ENCODE measurements at places on chromosomes 13 and 19.

GRCh38 chr19:16901491-16902175, 12.8 kb downstream of the F2RL3 start:
- no peak for DNase-seq

DNA sequence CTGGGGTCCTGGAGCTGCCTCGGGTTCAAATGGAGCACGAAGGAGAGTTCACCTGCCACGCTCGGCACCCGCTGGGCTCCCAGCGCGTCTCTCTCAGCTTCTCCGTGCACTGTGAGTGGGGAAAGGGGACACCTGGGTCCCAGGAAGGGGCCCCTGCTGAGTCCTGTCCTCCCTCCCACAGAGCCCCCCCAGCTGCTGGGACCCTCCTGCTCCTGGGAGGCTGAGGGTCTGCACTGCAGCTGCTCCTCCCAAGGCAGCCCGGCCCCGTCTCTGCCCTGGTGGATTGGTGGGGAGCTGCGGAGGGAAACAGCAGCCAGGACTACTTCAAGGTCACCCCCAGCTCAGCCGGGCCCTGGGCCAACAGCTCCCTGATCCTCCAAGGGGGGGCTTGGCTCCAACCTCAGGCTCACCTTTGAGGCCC, 11.0 kb upstream of the SIGLEC11 start:
- no peak for DNase-seq

- no peak for DNase-seq
Observed at GRCh38 chr19:21677696-21678418, 89.5 kb downstream of the ZNF100 start.

- DNase-seq: no peak
Observed at GRCh38 chr13:112686987-112687386, 2.9 kb upstream of the ATP11A start.

DNA sequence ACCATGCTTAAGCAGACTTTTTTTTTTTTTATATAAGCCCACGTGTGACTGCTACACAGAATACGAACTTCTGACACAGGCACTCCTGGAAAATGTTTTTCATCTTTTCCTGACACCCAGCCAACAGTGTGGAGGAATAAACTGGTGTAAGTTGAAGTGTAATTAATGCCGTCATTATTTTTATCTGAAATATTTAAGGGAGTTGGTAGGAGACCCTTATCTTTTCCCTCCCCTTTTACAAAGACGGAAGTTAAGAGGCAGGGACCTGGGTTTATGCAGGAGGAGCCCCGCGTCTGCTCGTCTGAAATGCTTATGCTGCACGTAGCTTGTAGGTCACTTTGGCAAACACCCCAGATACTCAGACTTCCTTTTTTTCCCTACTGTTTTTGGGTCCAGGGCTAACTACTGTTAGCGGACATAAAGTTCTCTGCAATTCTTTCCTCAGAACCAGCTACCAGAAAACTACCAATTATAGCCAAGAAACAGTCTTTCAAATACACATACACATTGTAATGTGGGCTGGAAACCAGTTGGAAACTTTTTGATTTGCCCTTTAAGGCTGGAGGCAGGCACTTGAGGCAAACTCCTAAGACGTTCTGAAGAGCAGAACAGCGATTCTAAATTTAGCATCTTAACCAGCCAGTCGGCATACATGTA, 50.8 kb downstream of the EFNB2 start:
- no peak for DNase-seq

- no peak for DNase-seq
Observed at GRCh38 chr13:69567514-69567913, 540.1 kb upstream of the ATXN8OS start.

GRCh38 chr19:11261431-11261970, 823 bp downstream of the DOCK6 start:
- no peak for DNase-seq

DNA sequence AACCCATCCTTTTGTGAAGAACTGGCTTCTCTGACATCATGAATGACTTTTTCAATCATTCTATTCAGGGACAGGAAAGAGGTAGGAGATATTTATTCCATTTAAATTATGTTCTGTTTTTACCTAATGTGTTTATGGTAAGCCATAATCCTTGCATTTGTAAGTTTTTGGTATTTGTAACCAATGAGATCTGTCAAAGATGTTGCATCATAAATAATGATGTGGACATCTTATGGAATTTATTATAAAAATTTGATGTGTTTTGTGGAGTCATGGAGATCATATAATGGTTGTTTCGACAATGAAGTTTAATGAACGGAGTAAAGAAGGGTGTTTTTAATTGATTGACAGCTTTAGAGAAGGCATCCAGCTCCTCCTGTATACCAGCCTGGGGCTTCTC, 67.6 kb downstream of the LMO7 start:
- DNase-seq: no peak

DNA sequence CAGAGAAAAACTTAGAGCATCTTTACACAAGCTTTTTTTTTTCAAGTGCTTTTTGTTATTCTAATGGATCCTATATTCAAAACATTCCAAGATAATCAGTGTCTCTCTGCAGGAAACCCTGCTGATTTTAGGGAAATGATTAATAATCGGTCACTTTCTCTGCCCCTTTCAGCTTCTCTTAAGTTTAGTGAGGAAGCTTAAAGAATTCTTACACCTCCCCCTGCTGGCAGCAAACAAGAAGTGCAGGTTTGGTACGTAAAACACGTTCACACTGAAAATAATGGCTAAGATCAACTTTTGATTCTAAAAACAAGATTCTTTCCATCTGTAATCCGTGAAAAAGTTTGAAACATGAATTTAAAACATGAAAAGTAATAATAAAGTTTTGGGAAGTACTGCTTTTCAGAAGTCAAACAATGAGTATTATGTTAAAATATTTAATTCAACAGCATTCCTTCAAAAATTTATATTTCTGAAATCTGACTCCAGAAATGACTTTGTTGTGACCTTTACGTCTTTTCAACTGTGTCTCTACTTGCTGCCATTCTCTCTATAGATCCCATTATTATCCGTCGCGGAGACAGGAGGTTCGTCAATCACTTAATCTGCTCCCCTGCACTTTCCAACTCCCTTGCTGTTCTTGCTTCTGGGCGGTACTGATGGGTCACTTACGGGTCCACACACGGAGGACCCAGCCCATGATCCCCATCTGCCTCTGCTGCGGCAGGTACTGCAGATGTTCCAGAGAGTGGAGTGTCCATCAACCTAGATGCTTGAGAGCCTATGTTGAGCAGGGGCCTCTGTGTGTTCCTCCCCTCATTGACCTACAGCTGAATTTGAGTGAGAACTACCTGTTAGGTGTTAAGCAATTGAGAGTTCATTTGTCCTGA, 203.1 kb upstream of the EDNRB start:
- DNase-seq: peak; percentile 51

- no peak for DNase-seq
Observed at GRCh38 chr19:34979819-34980640, 16.0 kb upstream of the ZNF792 start.

DNA sequence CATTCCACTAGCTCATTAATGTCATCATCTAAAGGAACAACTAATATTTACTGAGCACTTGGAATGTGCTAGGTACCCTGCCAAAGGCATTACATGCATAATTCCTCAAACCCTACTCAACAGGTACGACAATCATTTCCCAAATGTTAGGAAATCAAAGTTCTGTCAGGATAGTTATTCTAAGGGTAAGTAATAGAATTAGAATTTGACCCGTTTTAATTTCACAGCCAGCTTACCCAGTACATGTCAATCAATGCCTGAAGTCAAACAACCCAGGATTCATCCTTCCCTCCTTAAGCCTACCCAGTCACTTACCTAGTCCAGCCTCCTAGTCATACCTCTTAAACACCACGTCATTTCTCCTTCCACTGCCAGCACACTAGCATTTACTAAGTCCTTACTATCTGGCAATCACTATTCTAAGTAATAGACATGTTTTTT, 2.4 kb downstream of the LNX2 start:
- no peak for DNase-seq

- DNase-seq: no peak
Observed at GRCh38 chr13:37403776-37404527, 194.6 kb downstream of the POSTN start.

DNA sequence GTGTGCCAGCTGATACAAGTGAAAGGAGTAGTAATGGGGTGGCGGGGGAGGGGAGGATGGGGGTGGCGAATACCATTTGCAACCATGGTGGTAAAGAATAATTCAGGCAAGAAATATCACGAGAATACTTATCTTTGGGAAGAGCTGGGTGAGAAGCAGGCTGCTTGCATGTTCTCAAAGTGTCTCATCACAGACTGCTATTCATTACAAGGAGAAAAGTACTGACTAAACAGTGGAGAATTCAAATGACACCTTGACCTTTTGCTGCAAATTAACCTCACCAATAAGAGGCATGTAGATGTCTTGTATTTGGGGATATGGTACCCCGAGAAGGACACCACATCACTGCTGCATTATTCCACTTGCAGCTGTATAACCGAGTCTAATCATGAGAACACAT, 585.7 kb upstream of the GPC6 start:
- no peak for DNase-seq

DNA sequence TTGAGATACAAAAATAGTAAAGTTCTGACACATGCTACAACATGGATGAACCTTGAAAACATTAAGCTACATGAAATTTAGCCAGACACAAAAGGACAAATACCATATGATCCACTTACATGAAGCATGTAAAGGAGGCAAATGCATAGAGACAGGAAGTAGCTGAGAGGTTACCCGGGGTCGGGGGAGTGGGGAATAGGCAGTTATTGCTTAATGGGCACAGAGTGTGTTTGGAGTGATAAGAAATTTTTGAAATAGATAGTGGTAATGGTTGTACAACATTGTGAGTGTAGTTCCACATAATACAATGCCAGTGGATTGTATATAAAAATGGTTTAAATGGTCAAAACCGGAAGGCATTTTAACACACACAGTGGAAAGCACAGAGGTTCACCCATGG, 4.3 kb downstream of the N4BP2L1 start:
- no peak for DNase-seq

DNA sequence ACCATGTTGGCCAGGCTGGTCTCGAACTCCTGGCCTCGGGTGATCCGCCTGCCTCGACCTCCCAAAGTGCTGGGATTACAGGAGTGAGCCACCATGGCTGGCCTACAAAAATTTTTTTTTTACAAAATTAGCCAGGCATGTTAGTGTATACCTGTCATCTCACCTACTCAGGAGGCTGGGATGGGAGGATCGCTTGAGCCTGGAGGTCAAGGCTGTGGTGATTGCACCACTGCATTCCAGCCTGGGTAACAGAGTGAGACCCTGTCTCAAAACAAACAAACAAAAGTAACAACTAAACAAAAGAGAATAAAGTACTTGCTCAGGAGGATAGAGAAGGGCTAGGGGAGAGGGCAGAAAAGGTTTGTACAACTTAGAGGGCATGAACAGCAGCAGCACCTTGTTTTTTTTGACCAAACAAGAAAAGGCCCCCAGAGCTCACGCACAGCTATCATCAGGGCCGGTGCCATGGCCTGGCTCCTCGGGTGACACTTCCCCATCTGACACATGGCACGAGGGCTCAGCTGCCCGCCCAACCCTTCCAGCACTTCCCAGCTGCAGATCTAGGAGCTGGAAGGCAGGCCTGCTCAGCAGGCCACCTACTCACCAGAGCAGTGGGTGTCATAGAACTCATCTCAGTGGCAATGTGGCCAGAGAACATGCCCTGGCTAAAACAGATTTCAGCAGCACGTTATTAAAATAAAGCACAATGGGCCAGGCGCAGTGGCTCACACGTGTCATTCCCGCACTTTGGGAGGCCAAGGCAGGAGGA, 8.6 kb upstream of the SLC7A9 start:
- DNase-seq: no peak

DNA sequence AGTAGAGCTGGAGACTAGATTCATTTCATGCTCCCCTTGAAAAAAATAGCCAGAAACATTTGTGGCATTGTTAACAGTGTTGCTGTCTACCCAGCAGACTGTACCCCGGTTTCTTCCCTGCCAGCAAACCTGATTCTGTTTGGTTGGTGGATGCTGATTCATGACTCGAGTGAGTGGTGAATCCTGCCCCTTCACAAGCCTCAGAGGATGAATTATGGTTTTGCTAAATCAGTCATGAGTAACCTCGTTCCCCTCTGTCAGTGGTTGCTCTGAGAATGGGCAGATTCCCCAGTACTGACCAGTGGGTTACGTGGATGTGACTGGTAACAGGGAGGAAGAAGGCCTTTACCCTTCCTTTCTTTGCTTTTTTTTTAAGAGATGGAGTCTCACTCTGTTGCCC, 10.1 kb downstream of the NLRP12 start:
- DNase-seq: no peak

DNA sequence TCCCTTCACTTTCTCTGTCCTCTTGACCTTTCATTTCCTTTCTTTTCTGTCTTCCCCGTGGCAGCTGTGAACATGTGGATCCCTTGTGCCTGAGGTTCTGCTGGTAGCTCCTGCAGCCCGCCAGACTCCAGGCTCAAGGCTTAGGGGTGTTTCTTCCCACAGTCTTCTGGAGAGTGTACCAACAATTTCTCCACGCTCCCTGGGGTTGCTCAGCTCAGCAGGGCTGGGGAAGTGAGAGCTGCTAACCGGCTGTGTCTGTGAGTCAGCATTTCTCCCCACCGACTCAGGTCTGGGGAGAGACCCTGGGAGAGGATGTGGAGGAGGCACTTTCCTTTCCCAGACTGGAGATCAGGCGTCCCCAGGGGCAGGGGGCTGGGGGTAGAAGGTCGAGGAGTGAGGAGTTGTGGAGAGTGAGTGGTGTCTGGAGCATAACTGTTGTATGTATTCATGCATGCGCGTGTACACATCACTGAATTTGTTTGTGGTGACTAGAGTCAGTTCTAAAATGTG, 193.6 kb downstream of the KCNRG start:
- peak; percentile 8 for DNase-seq

DNA sequence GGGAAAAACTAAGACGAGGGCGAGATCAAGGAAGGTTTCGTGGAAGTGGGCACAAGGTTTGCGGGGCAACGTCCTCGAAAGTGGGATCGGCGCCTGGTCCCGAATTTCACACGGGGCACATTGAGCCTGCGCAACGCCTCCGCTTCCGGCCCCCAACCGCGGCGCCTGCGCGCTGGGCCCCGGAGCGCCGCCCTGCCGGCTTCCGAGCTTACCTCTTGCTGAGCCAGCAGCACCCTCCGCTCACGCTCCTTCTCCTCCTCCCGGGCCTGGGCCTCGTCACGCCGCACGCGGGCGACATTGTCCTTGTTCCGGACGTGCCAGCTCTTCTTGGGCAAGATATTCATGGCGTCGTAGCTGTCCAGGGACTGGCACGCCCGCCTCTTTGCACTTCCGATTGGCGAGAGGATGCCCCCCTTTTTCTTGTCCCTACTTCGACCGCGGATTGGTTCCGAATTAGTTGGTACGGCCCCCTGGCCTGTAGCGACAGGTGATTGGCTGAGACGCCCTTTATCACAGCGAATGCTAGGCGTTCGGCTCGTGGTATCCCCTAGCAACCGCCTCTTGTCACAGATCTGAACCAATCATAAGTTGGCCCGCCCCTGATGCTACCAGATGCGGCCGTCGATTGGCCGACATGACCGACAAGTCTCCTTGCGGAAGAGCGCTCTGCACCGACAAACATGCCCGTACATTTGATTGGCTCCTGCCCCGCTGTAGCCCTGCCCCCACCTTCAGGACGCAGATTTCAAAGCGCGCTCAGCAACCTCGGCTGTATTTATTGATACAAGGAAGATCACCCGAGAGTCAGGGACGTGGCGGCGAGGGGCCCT, at the start of gene LENG1:
Gene LENG1 (minus strand): TSS at position 370 of the 830 bp plus-strand sequence. CDS start 26 bp downstream, at position 344.
- DNase-seq: peak; percentile 100
